Stimulated activated CD8-positive, alpha-beta memory T cell treated with anti-CD3 and anti-CD28 coated beads, Interleukin-7, amount 100 ng/mL, for 4 hours (primary cell): ENCODE measurements at places on chromosomes 4 and X.

DNA sequence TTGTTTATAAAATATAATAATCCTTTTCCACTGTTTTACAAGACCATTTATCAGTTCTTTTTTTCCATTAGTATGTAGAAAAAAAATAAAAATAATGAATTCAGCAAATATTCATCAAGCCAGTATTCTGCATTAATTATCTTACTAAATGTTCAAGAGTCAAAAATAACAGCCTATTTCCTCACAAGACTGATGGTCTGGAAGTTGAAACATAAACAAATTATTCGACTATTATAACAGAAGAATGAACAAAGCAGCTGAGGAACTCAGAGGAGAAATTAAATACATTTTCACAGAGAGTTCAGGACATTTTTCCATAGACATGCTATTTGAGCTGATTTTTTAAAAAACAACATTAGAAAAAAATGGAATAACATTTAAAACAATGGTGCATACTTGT, 2594.8 kb downstream of the ARAP2 start:
- DNase-seq = no peak

DNA sequence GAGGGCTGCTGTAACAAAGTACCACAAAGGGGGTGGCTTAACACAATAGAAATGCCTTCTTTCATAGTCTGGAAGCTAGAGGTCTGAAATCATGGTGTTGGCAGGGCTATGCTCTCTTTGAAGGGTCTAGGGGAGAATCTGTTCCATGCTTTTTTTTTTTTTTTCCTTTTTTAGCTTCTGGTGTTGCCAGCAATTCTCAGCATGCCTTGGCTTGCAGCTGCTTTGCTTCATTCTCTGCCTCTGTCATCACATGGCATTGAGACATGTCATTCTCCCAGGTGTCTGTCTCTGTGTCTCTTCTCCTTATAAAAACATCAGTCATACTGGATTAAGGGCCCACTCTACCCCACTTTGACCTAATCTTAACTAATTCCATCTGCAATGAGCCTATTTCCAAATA, 78.6 kb upstream of the BOD1L1 start:
- DNase-seq = no peak

- DNase-seq = no peak
These were observed 353.6 kb upstream of the RPS6KA3 start for GRCh38 chrX:20620306-20620705.

DNA sequence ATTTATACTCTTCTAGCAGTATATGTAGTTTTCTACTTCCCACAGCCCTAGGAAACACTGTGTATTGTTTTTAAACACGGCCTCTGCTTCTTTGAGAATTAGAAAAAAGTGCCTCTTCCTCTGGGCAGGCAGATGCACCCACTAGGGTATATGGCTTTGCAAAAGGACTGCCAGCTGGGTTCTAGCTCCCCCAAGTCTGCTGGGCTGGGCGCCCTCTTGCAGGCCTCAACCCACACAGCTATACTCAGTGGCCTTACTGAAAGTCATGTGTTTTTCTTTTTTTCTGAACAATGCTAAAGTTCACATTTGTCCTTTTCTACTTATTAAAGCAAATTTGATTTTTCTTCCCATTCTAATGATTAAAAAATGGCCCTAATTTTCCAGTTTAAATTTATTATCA, 35.5 kb upstream of the BMPR1B start:
- DNase-seq = no peak

DNA sequence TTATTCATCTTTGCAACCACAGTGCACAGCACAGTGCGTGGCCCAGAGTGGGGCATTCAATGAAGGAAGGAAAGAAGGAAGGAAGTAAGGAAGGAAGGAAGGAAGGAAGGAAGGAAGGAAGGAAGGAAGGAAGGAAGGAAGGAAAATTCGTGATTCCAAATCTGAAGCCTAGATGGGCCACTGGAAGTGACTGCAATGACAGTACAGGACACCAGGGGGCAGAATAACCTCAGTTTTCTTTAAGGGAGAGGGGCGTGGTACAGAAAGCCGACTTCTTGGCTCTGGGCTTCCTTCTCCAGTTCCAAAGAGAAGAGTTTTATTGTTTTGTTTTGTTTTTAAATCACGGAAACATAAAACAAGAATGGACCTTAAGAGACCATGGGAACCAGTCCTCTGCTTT, 47.8 kb downstream of the APLN start:
- peak; percentile 14 for DNase-seq

DNA sequence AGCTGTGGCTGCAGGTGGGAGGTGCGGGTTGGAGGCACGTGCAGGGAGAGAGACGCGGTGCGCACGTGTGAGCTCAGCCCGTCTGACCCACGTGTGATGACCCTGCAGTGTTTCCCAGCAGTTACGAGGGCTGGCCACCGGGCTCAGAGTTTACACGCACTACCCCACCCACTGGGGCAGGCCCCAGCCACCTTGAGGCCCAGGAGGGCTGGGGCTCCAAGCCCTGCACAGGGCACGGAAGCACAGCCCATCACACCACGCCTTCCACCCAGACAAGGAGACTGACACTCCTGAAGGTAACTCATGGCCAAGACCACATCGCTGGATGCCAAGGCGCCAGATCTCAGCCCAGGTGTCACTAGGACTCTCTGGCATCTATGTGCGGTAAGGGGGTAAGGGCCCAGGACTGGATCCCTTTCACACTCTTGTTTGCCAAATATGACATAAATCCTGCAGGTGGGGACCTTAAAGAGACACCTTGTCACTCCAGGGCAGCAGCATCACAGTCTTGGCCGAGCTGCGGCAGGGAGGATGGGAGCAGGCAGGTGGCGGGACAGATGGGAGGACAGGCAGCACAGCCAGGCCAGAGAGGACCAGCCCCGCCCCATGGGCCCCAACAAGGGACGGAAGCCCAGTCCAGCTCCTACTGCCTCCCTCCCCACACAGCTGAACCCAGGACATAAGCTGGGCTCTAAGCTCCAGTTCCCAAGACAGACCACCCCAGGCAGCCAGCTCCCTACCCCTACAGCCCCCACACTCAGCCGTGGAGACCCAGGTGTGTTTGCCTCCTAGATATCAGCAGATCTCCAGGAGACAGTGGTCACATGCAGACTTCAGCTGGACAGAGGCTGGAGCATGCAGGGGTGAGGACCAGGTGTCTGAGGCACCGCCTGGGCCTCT, 56.8 kb downstream of the ZFYVE28 start:
- no peak for DNase-seq

GRCh38 chr4:146959692-146960091, 14.0 kb upstream of the TTC29 start:
- DNase-seq = no peak

DNA sequence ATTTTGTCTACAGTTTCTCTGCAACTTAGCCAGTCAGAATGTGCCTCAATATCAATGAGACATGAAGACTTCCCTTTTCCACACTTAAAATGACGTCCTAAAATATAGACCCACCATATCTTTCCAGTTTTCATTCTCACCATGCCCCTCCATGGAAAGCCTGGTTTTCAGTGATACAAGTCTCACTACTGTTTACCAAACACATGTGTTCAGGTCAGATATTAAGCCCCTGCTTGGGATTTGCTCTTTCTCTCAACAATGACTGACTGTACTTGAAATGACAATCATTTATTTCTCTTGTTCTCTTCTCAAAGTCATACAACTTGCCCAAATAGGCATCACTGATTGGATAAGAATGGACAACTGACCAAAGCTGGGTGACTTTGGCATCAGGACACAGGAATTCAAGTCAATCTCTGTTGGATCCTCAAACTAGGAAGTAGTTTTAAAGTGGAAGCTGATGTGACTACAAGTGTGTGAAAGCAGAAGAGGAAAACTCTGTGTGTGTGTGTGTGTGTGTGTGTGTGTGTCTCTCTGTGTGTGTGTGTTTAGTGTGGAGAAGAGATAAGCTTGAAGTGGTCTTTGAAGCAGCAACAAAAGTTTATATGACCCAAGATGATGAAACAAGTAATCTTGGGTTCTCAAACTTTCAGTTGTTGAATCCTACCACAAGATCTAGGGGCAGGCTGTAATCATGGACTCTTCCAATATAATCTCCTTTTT, 217.4 kb upstream of the FGF13 start:
- no peak for DNase-seq

- no peak for DNase-seq
These were observed 1.3 kb downstream of the FAM9C start for GRCh38 chrX:13043138-13043537.

DNA sequence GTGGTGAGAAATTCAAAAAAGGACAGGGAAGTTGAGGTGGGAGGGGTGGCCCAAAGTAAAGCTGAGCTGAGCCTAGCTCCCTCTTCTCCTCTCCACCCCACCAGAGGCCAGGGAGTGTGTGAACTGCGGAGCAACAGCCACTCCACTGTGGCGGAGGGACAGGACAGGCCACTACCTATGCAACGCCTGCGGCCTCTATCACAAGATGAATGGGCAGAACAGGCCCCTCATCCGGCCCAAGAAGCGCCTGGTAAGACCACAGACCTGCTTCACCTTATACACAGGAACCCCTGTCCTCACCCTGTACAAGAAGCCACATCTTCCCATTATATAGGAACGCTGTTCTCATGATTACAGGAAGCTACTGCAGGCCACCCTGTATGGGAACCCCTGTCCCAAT, 5.8 kb downstream of the GATA1 start:
- no peak for DNase-seq

DNA sequence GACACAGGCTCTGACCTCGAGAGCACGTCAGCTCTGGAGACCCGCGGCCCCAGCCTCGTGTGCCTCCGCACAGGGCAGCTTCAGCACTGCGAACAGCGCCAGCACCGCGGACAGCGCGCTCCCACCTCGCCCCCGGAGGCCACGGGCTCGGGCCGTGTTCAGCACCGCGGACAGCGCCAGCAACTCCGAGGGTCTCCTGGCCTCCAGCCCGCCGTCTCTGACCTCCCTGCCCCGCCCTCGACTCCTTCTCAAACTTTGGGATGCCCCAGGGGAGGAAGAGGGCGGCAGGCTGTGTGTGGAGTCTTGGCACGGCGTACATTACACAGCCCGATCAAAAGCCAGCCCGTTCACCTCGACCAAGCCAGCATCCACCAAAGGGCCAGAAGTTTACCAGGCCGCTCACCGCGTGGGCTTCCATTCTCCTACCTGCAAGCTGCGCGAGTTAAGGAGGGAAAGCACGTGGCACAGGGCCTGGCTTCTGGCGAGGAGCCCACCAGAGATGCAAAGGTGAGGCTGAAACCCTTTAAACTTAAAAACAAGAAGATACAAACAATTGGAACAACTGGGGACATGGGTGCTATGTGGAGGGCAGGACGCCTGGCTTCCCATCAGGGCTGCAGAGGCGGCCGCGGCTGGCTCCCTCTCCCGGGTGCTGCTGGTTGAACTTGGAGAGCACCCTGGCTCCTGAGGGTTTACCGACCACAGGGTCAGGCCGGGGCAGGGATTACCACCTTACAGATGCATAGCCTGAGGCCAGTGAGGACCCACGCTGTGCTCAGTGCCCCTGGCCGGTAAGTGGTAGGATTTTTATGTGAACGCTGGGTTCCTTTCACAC, 4.5 kb upstream of the NKX1-1 start:
- no peak for DNase-seq

DNA sequence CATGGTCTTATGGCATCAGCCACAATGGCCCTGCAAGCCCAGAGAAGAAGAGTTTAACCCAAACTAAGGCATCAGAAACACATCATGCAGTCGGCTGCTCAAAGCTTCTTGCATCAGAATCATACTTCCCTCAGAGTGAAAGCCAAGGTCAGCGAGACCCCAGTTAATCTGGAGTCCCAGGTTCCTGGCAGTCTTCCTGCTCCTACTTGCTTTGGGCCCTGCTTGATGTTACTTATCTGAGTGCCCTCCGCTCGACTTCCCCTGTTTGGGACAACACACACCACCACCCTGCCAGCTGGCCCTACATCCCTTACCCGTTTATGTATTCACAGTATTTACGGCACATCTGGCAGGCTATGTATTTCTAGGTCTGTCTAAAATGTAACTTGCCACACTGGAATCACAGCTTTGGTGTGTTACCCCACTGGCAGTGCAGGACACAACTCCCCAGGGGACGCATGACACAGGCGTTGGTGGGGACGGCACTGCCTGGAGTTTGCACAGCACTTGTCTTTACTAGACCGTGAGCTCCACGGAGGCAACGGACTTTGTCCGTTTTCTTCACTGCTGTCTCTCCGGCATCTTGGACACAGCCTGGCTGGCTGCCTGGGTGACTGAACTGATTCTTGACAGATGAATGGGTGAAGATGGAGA, 22.8 kb downstream of the CRMP1 start:
- no peak for DNase-seq

- DNase-seq = no peak
These were observed 61.8 kb downstream of the VMA21 start for GRCh38 chrX:151458824-151459223.

GRCh38 chr4:159685340-159686092, 582.6 kb downstream of the RAPGEF2 start:
- no peak for DNase-seq

- no peak for DNase-seq
These were observed 23.0 kb downstream of the SH3D19 start for GRCh38 chr4:151302432-151302831.

DNA sequence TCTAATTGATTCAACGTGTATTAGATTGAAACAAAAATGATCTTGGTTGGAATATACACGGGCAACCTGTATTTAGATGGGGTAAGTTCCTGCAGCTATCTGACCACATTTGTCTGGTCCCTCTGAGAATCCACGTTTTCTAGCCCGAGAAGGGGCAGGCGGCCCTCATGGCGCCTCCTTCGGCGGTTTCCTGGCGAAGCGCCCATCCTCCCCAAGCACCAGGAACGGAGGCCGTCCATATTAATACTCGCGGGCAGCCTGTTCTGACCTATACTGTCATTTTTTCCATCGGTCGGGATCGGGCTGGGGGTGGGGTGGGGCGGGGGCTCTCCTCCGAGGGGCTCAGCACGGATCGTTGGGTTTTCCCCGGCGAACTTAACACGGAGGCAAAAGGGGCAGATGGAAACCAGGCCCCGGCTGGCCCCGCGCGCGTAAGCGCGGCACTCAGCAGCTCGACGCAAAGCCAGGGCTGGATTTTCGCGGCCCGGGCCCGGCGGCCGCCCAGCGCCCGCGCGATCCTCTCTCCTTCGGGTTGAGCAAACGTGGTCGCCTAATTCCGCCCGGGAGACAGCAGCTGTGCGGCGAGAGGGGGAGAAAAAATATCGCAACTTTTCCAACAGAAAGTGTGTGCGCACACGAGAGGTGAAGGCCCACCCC, 77.2 kb upstream of the BCOR start:
- peak; percentile 49 for DNase-seq
